Sigmoid colon (tissue), 7 donors: ENCODE measurements at places on chromosomes 7 and 10.

DNA sequence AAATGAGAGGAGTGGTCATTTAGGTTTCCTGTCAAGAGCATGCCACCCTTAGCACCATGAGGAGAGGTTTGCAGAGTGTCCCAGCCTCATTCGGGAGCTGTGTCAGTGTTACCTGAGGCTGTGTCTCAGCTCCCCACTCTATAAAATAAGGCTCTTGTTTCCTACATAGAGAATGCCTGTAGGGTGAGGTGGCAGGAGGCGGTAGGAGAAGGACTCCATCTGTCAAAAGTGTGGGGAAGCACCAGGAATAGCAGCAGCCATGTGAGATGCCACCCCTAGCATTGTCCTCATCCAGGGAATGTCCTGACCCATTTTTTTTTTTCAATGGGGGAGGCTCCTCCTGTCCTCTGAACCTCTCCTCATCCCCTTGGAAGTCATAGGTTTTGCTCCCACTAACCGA lies 451.2 kb downstream of the PLXNA4 start:
- H3K4me3 ChIP-seq: no peak overlapping the region
- no peaks in the 10 kb centered on the region for H3K27me3 ChIP-seq
- peak; percentile 32 for DNase-seq
- H3K4me1 ChIP-seq: no peaks in the 10 kb centered on the region
- no peaks in the 10 kb centered on the region for H3K36me3 ChIP-seq

GRCh38 chr10:118516716-118517115 lies 78.7 kb downstream of the PRLHR start:
- no peak overlapping the region for H3K27ac ChIP-seq

DNA sequence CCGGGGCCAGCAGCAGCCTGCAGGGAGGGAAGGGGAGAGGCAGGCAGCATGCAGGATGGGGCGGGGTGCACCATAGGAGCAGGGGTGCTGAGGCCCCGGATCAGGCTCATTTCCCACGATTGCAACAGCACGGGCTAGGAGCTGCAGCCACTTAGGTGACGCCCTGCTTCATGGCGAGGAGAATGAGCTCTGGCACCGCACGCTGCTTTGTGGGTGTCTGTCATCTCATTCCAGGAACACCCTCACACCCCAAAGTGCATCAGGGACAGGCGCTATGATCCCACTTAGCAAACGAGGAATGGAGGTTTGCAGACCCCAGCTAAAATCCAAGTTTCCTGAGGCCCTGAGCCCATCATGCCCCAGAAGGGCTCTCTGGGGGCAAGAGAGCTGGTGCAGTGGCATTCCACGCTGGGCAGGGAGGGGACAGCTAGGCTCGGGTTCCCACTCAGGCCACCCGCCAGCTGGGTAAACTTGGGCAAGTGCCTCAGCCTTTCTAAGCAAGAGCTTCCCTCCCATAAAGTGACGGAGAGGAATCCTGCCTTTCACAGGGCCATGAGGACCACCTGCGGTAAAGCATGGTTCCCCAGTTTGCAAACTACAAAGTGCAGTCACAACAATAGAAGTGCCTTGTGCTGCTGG lies 9.3 kb downstream of the KCNH2 start:
- no peaks in the 10 kb centered on the region for H3K27me3 ChIP-seq
- peak overlapping the region; percentile 89 for H3K27ac ChIP-seq
- no peaks in the 10 kb centered on the region for H3K36me3 ChIP-seq
- no peak overlapping the region for H3K4me3 ChIP-seq
- DNase-seq: no peak
- peaks cover 100% of the 10 kb centered on the region for H3K4me1 ChIP-seq

GRCh38 chr10:109698086-109698485 lies 225.2 kb downstream of the XPNPEP1 start:
- no peak overlapping the region for H3K27ac ChIP-seq
- H3K27me3 ChIP-seq: no peaks in the 10 kb centered on the region
- H3K4me3 ChIP-seq: no peak overlapping the region
- no peaks in the 10 kb centered on the region for H3K36me3 ChIP-seq

GRCh38 chr7:36128448-36129047 lies 24.5 kb upstream of the EEPD1 start:
- H3K4me3 ChIP-seq: no peak overlapping the region
- H3K27ac ChIP-seq: peak overlapping the region; percentile 78
- H3K27me3 ChIP-seq: no peaks in the 10 kb centered on the region
- H3K36me3 ChIP-seq: no peaks in the 10 kb centered on the region

DNA sequence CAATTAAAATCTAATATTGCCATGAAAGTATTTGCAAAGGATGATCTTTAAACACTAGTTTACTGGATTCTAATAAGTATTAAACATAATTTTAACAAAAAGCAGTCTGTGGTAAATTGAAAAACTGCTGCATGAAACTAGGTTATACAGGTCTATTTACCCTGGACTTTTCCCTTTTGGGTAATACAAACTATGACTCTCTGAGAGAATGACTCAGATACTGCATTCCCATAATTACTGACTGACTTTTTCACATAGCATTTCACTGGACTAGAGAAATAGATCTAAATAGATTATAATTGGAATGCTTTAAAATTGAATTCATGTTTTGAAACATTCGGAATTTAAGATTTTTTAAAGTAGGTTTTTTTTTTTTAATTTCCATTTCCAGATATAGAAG lies 395.7 kb downstream of the THSD7A start:
- no peak overlapping the region for H3K4me3 ChIP-seq
- no peak for DNase-seq
- H3K36me3 ChIP-seq: no peaks in the 10 kb centered on the region
- H3K27me3 ChIP-seq: no peaks in the 10 kb centered on the region

DNA sequence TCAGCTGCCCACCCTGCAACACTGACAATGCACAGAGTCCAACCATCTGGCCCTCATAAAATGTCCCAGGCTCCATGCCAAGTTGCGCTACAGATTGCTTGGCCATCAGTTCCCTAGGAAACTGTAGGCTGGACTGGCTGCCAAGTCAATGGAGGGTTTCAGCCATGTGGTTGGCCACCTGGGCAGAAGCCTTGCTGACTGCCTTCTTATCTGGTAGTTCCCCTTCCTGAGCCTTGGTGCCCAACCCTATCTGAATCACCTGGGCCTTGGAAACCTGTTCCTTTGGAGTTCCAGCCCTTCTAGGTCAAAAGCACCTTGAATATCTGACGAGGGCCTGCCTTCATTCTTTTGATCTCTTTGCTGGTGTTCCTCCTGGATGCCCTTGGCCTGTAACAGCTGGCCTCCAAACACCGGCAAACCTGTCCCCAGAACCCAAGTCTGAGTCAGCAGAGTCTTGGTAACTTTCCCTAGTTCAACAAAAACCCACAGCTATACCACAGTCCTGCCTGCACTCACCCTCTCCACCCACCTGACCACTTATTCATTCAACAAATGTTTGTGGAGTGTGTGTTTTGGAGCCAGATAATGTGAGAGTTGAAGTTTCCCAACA lies 37.4 kb upstream of the KDM7A start:
- no peaks in the 10 kb centered on the region for H3K36me3 ChIP-seq
- H3K4me1 ChIP-seq: peaks cover 8% of the 10 kb centered on the region
- H3K27ac ChIP-seq: no peak overlapping the region
- DNase-seq: no peak

- H3K27ac ChIP-seq: no peak overlapping the region
- DNase-seq: no peak
- H3K4me3 ChIP-seq: no peak overlapping the region
- H3K4me1 ChIP-seq: no peaks in the 10 kb centered on the region
Observed at GRCh38 chr7:138776166-138776833, 21.5 kb upstream of the TMEM213 start.

DNA sequence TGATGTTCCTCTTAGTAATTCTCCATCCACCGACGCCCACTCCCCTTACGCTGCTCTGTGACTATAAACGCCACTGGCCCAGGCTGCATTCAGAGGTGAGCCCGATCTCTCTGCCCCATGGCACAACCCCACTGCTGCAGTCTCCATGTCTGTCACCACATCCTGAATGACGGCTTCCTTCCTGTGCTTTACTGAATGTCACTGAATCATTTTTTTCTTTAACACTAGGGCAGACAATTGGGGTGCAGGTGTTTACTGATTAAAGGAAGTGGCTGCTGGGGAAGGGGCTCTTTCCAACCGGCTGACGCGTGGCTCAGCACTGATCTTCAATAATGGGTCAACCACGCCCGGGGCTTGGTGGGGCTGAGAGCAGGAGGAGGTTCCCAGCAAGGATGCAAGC lies 208.3 kb downstream of the USP6NL start:
- no peaks in the 10 kb centered on the region for H3K4me1 ChIP-seq
- no peaks in the 10 kb centered on the region for H3K27me3 ChIP-seq
- H3K27ac ChIP-seq: no peak overlapping the region
- no peak for DNase-seq
- H3K36me3 ChIP-seq: no peaks in the 10 kb centered on the region

DNA sequence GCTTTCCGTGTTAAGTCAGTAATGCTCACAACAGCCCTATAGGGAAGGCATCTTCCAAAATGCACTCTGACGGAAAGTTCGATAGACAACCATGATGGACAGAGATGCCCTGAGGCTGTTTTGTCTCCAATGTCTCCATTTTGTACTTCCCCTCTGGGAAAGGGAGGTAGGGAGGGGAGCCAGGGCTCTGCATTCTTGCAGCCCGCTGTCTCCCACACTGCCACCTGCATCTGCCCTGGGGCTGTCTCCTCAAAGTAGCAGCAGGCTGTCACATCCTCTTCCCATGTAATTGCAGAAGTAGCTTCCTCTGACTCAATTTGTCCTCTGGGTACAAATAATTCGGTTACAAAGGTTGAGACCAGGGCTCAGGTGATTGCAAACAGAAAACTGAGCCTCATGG lies 131.4 kb downstream of the GPAM start:
- no peak for DNase-seq
- H3K4me1 ChIP-seq: no peaks in the 10 kb centered on the region
- no peak overlapping the region for H3K27ac ChIP-seq
- no peaks in the 10 kb centered on the region for H3K27me3 ChIP-seq

DNA sequence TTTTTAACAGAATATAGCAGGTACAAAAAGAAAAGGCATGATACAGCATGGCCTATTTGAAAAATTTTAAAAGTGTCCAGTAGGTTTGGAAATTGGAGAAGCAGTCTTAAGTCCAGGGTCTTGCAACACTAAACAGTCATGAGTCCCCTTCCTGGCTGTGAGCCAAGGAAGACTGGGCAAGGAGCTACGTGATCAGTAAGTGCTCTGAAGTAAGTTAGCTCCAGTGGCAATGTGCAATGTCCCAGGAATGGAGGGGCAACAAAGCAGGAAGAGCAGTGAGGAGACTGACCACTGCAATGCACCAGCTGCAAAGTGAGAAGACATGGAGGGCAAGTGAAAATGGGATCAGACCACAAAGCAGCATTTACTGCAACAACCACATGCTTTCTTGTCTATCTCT lies 72.9 kb upstream of the GRID1 start:
- no peaks in the 10 kb centered on the region for H3K27me3 ChIP-seq
- no peaks in the 10 kb centered on the region for H3K36me3 ChIP-seq
- no peak overlapping the region for H3K4me3 ChIP-seq

DNA sequence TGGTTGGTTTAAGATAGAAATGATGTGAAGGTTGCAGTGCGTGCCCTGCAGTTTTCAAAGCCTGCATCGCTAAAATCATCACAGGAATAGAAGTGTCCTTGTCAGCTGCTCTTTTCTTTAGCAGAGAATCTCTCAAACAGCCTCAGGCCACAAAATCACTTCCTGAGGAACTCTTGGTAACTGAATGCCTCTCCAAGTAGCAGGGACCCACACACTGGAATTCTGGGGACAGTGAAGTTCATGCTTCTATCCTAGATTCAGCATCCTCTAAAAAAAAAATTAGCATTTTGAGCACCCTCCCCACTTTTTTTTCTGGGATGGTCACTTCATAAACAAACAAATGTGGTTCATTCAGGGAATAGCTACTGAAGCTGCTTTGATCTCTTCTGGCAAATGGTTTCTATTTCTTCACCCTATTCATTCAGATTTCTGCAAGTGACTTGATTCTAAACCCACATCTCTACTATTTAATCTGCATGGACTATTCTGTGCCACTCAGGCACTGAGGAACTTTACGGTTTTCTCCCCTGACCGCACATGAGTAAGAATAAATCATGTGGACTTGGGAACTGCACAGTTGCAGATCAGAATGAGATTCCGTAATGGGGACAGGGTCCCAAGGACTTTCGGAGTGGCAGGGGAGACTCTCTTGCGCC lies 306.9 kb downstream of the FRMD4A start:
- DNase-seq: no peak
- H3K36me3 ChIP-seq: no peaks in the 10 kb centered on the region
- no peaks in the 10 kb centered on the region for H3K27me3 ChIP-seq
- H3K4me3 ChIP-seq: peak overlapping the region; percentile 35

DNA sequence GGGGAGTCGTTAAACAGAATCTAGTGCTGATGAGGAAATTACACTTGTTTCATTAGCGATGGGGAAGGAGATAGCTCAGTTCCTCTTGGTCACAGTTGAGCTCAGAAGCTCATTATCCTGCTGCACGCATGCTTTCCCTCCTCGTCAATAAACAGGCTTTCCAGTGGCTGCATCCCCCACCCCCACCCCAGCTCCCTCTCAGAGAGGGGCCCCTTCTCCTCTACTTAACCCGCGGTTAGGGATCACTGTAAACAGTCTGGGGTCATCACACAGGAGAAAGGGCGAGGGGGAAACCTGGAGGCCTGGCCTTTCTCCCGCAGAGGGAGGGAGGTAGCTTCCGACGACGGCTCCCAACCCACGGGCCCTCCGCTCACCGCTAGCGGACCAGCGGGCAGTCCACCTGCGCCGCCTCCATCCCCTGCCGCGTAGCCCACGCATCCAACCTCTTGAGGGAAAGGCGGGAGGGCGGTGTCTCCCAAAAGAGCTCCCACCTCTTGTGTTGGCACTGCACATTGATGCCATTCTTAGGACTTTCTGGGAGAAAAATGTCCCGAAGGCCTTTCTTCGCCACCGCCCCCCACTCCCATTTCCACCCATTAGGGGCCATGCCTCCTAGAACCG lies 80.8 kb downstream of the PAX2 start:
- peak; percentile 35 for DNase-seq
- H3K27ac ChIP-seq: no peak overlapping the region
- peaks cover 36% of the 10 kb centered on the region for H3K4me1 ChIP-seq
- peaks cover 100% of the 10 kb centered on the region for H3K27me3 ChIP-seq
- H3K4me3 ChIP-seq: no peak overlapping the region
- H3K36me3 ChIP-seq: no peaks in the 10 kb centered on the region

GRCh38 chr7:116957874-116958273 lies 4.6 kb downstream of the ST7 start:
- no peak overlapping the region for H3K4me3 ChIP-seq
- H3K27me3 ChIP-seq: no peaks in the 10 kb centered on the region
- H3K4me1 ChIP-seq: peaks cover 21% of the 10 kb centered on the region
- no peak for DNase-seq

DNA sequence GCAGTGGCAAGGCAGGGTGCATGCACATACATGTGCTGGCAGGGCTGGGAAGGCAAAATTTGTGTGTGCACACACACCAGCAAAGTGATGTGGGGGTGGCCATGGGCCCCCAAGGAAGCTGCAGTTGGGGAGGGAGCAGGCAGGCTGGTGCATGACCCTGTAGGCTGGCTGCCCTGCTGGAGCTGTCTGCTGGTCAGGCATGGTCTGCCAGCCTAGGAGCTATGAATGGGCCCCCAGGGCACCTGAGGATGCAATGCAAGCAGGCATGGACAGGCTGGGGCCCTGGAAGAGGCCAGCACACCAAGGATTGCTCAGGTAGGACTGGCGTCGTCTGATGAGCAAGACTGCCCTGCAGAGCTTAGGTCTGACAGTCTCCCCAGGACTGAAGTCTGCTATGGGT lies 18.2 kb upstream of the PPP1R3A start:
- no peak overlapping the region for H3K27ac ChIP-seq
- H3K4me3 ChIP-seq: no peak overlapping the region
- DNase-seq: no peak

- H3K4me3 ChIP-seq: no peak overlapping the region
- DNase-seq: no peak
- no peak overlapping the region for H3K27ac ChIP-seq
- H3K4me1 ChIP-seq: no peaks in the 10 kb centered on the region
- H3K27me3 ChIP-seq: no peaks in the 10 kb centered on the region
Observed at GRCh38 chr7:74235518-74236268, 18.5 kb downstream of the RFC2 start.

- DNase-seq: no peak
- H3K4me1 ChIP-seq: no peaks in the 10 kb centered on the region
- H3K27me3 ChIP-seq: no peaks in the 10 kb centered on the region
- no peak overlapping the region for H3K4me3 ChIP-seq
Observed at GRCh38 chr10:91816981-91817380, 18.8 kb downstream of the TNKS2 start.
